Activated CD4-positive, alpha-beta T cell treated with anti-CD3 and anti-CD28 coated beads for 36 hours (primary cell): ENCODE measurements at places on chromosomes 4 and X. TPM values are rescaled to one million over a fixed set of nuclear protein-coding genes. Genes with fewer than 3 reads are reported as not detected.
A peak's percentile ranks its signal among the peaks of the same experiment; 100 is the strongest.

SPANXB1 gene
- not detected for total RNA-seq

- DNase-seq = no peak
These were observed 378.3 kb downstream of the FBXW7 start for GRCh38 chr4:152157629-152158028.

DNA sequence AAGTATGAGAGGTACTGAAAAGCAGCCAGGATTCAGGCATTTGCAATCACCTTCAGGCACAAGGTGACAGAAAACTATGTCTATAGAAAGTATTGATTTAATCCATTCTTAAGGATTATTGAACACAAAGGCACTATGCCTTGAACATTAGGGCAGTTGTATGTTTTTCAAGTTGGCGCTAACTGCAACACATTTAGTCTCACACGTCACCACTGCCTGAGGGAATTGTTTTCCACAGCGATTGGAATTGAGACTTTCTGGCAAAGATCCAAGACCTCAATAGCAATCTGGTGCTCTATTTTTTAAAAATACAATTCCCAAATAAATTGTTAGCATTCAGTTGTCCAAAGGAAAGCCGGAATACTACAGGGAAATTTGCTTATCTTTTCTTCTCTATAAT, 52.7 kb upstream of the FTHL17 start:
- DNase-seq = no peak

DNA sequence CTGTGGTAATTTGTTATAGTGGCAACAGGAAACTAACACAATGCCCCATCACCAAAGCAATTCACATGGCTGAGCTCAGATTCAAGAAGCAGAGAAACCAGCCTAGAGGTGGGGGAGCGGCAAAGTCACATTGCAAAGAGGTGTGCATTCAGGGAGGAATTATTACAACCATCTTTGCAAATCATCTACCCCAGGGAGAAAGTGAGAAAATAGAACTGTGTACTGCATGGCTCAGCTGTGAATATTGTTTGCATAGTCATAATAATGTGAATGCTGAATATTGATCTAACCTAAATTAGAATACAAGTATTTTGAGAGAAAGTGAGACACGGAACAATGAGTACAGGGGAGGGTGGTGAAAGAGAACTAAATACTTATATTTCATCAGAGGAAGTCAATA, 387.9 kb downstream of the BCOR start:
- no peak for DNase-seq

DNA sequence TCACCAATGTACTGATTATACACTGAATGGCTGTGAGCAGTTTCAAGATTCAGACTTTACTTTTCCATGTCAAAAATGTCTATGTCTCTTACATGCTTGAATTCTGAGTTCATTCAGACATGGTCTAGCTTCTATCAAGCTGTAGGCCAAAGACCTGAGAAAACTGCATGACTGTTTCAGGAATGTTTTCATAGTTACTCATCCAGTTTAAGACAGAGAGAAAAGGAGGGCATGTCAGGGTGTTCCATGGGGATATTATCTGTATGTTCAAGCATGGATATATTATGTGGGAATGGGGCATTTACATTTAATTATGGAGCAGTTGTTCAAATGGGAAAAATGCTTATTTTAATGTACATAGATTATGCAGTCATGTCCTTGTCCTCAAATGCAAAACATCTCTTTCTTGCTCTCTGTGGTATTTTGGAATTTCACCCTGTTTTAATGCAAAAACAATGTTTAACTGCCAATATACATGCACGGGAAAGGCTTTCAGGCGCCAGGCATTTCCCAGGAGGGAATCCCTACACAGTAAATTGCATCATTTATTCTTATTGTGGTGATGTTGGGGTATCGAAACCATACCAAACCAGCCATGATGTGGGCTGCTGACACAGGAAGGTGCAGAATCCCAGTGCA, 429.1 kb upstream of the INTU start:
- DNase-seq = no peak

- peak; percentile 64 for DNase-seq
These were observed 46.0 kb upstream of the TMPRSS11F start for GRCh38 chr4:68175562-68176155.

DNA sequence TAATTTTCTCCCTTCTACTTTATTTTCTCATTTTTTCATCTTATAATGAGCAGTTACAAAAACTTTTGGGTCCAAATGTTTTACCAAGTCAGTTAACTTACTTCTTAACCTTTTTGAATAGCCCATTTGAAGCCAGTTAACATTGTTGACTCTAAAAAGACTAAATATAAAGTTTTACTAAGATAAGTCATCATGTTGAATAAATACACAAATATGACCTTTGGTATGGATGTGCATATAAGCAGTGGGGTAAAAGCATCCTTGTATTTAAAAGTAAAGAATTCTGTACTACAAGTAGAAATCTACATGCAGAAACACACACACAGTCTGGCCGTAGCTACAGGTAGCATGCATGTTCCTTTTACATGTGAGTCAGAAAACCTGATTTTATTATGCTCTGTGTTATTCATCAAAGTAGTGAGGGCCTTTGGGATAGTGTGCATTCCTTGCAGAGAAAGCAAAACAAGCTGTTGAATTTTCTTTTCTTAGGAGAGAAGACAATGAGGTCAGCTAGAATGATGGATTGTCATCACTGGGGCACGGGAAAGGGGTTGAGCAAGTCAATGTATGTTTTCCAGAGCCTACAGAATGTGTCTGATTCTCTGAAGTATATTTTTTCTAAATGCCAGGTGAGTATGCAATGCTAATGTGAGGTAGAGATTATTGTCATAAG, 533.2 kb upstream of the AGA start:
- no peak for DNase-seq

PNCK gene
- 0.71 TPM for total RNA-seq

- DNase-seq = no peak
These were observed 212.0 kb upstream of the ARSJ start for GRCh38 chr4:114191496-114191895.

GRCh38 chrX:19810006-19810774, 77.2 kb downstream of the SH3KBP1 start:
- DNase-seq = no peak

DNA sequence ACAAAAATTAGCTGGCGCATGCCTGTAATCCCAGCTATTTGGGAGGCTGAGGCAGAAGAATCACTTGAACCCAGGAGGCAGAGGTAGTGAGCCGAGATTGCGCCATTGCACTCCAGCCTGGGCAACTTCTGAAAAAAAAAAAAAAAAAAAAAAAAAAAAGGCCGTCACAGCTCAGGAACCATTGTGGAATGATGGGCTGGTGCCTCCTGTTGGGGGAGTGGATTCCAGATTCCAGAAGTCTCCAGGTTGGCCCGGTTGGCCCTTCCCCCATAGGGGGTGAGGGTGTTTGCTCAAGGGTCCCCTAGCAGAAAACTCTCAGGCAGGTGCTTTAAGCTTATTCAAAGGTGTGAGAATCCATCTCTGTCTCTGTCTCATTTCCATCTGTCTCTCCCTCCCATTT, 11.5 kb downstream of the SH3TC1 start:
- no peak for DNase-seq

SPANXN3 gene
- not detected for total RNA-seq

C4orf50 gene
- total RNA-seq = 0.05 TPM

GRCh38 chrX:9539605-9540387, 74.9 kb downstream of the TBL1X start:
- DNase-seq = no peak

DNA sequence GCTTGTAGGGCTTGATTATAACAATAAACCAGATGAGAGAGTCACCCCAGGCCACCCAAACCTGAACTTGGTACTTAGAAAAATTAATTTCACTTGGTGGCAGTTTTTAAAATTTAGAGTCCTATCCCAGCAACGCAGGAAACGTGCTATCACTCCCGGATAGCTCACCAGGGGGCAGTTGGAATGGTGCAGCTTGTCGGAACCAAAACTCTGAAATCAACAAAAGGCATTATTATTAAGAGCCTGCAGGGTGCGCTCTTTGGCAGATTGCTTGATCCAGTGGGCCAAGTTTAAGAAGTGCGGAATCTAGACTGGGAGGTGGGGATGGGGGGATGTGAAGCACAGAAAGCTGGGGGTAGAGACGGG, 2.4 kb downstream of the FRAS1 start:
- peak; percentile 53 for DNase-seq

SLITRK2 gene
- total RNA-seq = not detected

TACR3 gene
- total RNA-seq = not detected

- DNase-seq = no peak
These were observed 669.6 kb upstream of the PCDH10 start for GRCh38 chr4:132479543-132479942.

DNA sequence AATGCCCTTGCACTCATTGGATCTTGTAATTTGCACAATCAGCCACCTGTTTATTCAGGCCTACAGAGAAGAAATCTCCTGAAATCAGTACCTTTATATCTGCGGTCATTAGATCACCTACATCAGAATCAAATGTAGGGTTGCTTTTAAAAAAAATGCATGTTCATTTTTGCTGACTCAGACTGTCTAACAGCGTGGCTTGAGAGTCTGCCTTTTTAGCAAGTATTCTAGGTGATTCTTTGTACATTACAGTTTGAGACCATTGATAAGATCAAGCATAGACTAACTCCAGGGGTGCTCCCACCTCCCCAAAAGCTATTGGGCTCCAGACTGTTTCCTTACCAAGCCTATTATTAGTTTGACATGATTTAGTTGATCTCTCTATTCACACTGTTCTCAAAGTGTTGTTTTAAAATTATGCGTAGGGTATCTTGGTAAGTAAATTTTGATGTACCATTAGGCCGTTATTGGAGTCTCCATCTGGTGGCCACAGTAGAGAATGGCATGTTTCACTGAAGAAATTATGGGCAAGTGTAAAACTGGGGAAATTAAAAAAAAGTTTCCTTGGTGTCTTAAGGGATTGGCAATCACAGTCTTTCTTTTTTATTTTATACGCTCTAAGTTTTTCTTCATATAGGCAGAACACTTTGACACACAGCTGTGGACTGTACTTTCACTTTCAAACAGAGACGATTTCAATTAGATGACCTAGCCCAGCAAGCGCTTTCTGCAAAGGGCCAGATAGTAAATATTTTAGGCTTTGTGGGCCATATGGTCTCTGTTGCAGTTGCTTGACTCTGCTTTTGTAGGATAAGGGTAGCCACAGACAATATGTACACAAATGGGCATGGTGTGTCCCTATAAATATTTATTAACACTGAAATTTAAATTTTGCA, 33.7 kb upstream of the MSL3 start:
- peak; percentile 18 for DNase-seq

DNA sequence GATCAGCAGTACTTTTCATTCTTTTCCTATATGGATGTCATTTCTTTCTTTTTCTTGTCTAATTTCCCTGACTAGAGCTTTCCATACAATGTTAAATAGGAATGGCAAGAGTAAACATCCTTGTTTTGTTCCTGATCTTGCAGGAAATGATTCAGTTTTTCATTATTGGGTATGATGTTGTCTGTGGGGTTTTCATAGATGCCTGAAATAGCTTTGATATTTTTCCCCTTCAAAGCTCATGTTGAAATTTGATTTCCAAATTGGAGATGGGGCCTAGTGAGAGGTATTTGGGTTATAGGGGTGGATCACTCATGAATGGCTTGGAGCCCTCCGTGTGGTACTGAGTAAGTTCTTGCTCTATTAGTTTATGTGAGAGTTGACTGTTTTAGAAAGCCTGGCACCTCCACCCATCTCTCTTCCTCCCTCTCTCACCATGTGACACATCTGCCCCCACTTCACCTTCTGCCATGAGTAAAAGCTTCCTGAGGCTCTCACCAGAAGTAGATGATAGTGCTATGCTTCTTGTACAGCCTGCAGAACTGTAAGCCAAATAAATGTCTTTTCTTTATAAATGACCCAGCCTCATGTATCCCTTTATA, 22.3 kb upstream of the VSIG1 start:
- DNase-seq = peak; percentile 51

RPS6KA6 gene
- total RNA-seq = 0.09 TPM

DNA sequence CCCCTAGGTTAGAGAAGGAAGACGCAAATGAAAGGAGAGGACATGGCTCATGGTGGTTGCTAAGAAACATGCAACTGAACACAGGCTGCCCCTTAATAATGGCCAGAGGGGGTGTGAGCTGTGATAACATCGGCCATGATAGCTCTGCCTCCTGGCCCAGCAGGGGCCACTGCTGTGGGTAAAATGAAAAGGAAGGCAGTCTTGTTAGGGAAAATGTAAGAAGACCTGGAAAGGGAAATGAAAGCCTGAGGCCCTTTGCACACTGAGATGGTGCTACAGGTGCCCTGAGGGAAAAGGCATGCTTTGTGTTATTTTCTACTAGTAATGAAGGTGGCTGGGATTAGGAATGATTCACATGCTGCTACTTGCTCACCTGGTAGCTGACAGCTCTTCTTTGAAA, 123.6 kb upstream of the MID1 start:
- no peak for DNase-seq

GRCh38 chr4:120691536-120691935, 231.0 kb downstream of the PRDM5 start:
- no peak for DNase-seq

- DNase-seq = no peak
These were observed 74.2 kb downstream of the FREM3 start for GRCh38 chr4:143626134-143626911.

GRCh38 chr4:135412213-135412612, 1210.6 kb upstream of the PABPC4L start:
- DNase-seq = no peak

DNA sequence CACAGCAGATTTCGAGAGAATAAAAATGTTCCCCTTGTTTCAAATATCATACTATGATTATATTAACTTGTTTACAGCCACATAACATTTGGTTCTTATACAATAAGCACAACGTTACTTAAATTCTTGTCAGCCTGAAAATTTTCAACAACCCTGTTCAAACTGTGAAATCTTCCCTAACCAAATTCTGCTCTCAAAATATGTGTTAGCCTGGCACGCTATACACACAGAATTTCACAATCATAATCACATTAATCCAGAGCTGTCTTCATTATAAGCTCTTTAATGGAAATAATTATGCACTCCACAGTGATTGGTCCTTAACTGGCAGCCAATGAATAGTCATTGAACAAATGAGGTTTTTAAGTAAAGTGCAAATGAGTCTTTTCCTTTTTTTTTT, 7.3 kb upstream of the PRSS12 start:
- no peak for DNase-seq

- no peak for DNase-seq
These were observed 56.2 kb downstream of the MGST2 start for GRCh38 chr4:139721789-139722188.

ENPEP gene
- total RNA-seq = not detected

AREG gene
- total RNA-seq = 0.57 TPM

DNA sequence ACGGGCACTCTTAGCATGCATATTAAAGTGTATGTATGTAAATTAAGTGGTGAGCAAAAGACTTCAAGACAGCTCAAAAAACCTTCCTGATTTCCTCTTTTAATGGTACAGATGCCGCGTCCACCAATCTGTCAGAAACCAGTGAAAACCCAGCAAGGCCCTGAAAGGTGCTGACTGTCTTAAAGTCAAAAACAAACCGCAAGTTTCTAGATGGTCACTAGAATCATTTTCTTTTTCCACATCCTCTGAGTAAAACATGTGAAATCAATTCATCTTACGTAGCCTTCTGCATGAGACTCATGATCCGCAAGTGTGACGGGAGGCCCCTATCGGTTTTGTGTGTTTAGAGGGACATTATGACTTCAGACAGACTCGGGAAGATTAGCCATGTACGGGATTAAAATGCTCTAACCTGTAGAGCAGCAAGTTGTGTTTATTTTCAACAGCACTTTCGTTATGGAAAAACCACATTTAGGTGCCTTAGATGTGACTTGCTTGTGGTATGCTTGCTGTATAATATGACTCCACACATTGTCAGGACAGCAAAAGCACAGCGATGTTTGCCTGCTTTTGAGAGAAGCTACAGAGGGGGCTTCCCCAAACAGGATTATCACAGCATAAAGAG, 88.2 kb upstream of the STS start:
- DNase-seq = peak; percentile 56

RTL5 gene
- 0.33 TPM for total RNA-seq

LINC00632 gene
- 1.3 TPM for total RNA-seq

GRCh38 chr4:130747842-130748241, 1651.9 kb downstream of the C4orf33 start:
- DNase-seq = no peak
